HCT116 (cell line): ENCODE measurements at places on chromosomes 3 and 15. TPM values are rescaled to one million over a fixed set of nuclear protein-coding genes. Genes with fewer than 3 reads are reported as not detected.

PEX5L gene
- total RNA-seq, result not detected

- DNase-seq, result no peak
Observed at GRCh38 chr15:69059557-69059943, 45.1 kb downstream of the NOX5 start.

DNA sequence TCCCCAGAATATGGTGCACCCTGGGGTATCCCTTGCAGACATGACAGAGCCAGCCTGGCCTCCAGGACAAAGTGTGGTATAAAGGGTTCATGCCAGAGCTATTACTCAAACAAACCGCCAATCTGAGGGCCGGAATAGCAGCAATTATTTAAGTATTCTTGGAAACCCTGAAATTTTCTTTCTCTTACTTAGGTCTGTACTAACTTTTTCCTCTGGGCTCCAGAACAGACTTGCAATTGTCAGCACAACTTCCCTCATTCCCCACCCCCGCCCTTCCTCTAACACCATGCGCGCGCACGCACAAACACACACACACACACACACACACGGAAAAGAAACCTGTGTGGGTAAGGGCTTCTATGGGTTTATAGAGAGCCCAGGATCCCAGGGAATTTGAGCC, 56.3 kb downstream of the ISG20 start:
- no peak for DNase-seq

GRCh38 chr3:24191801-24192403, 246.8 kb downstream of the NR1D2 start:
- no peak for DNase-seq

- DNase-seq, result no peak
Observed at GRCh38 chr3:169984292-169984691, 17.7 kb downstream of the SEC62 start.

GRCh38 chr3:3027976-3028567, 82.1 kb downstream of the IL5RA start:
- DNase-seq, result no peak

DNA sequence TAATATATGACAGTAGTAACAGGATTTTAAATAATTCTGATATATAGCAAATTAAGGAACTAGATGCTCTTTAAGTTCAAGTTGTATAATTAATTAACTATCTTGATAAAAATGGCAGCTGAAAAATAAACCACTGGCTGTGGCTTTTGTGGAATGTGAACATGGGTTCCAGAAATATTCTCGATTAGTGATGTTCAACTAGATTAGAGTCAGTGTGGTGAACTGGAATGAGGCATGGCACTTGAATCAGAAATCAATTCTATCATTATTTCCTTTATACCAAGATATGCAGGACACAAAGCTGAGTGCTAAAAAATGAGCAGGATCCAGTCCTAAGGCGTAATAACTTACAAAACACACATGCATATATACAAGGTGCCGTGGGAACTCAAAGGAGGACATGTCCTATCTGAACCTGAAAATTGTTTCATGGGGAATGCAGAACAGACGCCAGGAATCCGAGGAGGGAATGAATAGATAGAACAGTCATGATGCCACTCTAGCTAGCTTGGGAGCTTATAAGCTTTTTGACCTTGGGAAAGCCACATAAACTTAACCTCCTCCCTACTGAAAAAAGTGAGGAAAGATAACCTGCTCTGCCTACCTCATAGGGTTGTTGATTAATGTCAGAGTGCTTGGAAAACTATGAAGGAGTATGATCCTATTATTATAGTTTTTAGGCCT, 402.4 kb downstream of the PLCL2 start:
- DNase-seq, result no peak

GRCh38 chr15:63759752-63760151, 74.0 kb downstream of the HERC1 start:
- no peak for DNase-seq

GRCh38 chr3:144229953-144230352, 258.3 kb downstream of the DIPK2A start:
- DNase-seq, result no peak

- peak; percentile 40 for DNase-seq
Observed at GRCh38 chr3:139906418-139906817, 28.6 kb upstream of the CLSTN2 start.

PPP1R14D gene
- not detected for total RNA-seq

GRCh38 chr15:33737687-33738601, 230.4 kb upstream of the CHRM5 start:
- peak; percentile 16 for DNase-seq

DNA sequence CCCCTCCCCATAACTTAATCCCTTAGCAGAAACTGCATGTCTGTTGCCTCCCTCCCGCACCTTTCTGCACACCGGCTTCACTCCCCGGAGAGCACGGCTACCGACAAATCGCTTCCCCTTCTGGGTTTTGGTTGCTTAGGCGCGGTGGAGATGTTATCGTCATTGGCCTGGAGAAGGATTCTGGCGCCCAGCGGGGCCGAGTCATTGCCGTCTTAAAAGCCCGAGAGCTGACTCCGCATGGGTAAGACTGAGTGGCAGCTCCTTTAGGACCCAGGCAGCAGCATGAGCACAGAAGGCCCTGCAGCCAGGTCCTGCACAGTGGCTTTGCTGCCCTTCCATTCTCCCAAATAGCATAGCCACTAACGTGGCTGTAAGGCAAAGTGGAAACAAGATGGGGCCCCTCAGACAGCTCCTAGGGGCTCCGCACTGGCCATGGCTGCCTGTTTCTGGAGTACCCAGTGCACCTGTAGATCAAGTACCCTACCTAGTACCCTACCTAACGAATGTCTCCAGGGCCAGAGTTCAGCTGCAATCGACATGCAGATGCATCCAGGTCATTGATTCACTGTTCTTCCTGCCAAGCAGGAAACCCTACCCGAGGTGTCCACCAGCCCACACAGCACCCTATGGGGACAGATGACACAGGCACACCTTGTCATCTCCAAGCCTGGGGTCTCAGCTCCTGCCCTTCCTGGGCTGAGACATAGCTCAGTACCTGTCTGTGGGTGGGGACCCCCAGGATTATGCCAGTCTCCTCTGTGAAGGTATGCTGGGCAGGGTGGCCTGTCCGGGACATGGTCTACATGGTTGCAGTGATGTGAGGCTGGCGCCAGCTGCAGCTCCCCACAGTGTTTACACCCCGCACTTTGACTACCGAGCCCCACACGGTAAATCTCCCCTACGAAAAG, 147.6 kb downstream of the LRRK1 start:
- DNase-seq, result no peak

CCDC9B gene
- total RNA-seq, result 15.6 TPM

DNA sequence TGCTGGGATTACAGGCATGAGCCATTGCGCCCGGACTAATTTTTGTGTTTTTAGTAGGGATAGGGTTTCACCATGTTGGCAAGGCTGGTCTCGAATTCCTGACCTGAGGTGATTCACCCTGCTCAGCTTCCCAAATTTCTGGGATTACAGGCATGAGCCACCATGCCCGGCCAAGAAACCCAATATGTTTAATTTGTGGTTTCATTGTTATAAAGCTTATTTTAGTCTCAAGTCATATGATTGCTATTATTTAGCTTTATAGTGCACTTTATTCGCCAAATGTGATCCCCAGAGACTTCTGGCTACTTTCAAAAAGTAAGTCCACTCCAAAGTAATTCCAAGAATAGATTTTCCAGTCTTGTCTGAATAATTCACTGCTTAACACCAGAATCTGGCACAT, 19.3 kb upstream of the SLC4A7 start:
- no peak for DNase-seq

- DNase-seq, result no peak
Observed at GRCh38 chr3:68089572-68090011, 435.2 kb upstream of the SUCLG2 start.

DNA sequence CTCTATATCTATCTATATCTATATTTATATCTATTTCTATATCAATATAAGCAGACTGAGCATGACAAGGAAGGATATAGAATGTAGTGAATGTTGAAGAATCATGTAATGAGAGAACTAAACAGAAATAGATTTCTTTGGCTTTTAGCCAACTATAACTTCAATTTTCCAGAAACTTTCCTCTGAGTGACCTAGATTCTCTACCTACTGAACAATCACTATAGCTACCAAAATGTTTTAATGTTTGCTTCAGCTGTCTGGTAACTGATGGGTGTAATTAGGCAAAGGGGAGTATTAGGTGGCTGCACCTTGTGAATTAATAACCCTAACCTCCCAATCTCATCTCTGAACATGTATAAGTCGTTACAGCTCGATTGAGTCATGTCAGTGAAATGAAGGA, 76.4 kb upstream of the ROBO1 start:
- DNase-seq, result no peak

DNA sequence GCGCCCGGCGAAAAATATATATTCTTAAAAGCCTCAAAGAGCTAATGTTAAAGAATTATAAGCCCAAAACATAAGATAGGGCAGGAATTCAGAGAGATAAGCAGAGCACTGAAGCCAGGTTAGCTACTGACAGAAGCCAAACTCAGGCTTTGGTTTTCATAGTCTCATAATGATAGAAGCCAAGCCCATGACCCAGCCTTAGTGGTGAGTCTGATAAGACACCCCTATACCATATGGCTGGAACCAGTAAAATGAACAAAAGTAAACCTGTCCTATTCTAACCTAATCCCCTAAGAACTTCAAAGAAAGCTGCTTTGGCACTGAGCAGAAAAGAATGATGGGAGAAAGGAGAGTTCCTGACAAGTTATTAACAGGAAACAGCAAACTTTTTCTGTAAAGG, 25.9 kb downstream of the MYO9A start:
- no peak for DNase-seq
